Renal pelvis (tissue), 12 donors: ENCODE measurements at places on chromosomes 5 and 9.

GRCh38 chr5:117263231-117263630 is 688.6 kb upstream of the SEMA6A start:
- DNase-seq = no peak

DNA sequence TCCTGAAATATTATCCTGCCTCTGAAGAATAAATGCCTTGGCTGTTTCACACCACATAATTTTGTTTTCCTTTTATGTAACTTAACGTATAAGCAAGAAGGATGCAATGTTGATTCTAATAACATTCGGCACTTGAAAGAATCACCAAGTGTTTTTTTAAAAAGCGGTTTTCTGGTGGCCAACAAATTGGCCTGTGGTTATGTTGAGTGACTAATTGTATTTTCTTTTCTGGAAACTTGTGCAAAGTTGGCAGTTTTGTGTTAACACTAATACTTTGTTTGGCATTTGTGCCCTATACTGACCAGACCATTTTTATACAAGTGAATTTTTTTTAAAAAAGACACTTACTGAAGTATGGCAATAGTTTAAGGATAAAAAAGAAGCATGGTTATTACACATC is 452.7 kb downstream of the BNC2 start:
- no peak for DNase-seq

DNA sequence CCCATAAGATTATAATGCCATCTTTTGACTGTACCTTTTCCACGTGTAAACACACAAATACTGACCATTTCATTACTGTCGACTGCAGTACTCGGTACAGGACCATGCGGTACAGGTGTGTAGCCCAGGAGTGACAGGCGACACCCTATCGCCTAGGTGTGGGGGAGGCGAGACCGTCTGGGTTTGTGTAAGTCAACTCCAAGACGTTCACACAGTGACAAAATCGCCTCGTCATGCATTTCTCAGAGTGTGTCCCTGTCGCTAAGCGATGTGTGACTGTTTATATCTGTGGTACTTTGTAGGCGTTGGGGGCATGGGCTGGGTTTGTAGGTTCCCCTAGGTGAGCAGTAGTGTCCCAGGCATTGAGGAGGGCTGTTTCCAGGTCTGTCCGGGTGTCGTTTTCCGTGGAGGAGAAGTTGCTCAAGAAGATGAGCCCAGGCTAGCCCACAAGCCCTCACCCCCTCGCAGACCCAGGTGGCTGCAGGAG is 20.3 kb downstream of the NEK6 start:
- DNase-seq = no peak

- DNase-seq = no peak
Measured at GRCh38 chr5:68194386-68194785, 21.2 kb upstream of the PIK3R1 start.

DNA sequence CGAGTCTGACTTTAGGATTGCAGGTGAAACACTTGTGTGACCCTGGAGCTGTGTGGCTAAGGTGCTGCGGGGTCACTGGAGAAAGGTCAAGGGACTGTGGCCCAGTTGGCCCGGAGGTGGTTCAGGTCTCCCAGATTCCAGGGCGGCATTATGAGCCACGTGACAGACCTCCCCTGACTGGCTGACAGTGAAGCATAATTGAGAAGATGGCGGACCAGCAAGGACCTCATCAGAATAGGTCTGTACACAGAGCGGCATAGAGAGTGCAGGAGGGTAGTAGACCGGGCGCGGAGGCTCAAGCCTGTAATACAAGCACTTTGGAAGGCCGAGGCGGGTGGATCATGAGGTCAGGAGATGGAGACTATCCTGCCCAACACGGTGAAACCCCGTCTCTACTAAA is 815 bp upstream of the ODF2 start:
- DNase-seq = no peak

GRCh38 chr9:120710110-120710981 is 3.9 kb downstream of the MEGF9 start:
- peak; percentile 27 for DNase-seq

DNA sequence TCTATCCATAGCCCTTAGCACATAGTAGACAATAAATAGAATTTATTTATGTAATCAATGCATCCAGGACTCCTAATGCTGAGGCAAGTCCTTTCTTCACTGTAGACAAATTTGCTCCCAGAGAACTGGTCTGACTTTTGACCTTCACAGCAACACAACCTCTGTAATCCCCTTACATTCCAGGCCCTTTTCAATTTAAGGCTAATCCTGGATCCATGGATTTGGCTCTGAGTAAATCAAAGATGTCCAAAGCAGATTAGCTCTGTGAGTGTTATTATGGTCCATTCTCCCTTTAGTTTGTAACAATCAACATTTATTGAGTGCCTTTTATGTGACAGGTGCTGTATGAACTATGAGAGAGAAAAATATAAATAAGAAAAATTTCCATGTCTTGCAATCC is 27.4 kb upstream of the TMC1 start:
- DNase-seq = no peak

DNA sequence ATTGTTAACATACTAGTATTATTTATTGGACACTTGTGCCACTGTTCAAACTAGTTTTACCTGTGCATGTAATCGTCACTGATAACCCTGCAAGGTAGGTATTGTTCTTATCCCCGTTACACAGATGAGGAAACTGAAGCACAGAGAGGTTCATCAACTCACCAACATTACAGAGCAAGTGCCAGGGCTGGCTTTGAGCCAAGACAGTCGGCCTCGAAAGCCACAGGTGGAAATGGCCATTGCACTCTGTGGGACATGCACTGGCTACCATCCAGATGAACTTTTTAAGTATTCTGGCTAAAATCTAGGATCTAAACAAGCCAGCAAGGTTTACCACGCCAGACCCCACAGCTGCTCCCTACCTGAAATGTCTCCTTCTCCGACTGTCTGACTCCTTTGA is 57.9 kb downstream of the TEX10 start:
- DNase-seq = no peak

- no peak for DNase-seq
Measured at GRCh38 chr5:122942164-122942914, 94.2 kb downstream of the PPIC start.

DNA sequence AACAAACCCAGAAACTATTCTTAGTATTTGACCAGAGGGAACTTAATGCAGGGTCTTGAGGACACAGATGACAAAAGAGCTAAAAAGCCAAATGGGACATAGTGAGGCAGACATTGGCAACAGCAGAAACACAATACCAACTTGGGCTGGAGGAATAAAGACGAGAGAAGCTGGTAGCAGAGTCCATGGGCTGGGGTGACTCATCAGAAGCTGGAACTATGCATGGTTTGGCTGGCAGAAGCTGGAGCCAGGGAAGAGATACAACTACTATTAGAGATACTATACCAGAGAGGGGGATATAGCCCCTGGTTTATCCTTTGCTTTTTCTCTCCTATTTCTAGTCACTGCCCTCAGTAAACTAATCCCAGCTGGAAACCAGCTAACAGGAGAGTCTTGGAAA is 29.2 kb upstream of the DPYSL3 start:
- DNase-seq = no peak
